Stimulated activated CD8-positive, alpha-beta memory T cell treated with anti-CD3 and anti-CD28 coated beads, Interleukin-7, amount 100 ng/mL, for 4 hours (primary cell): ENCODE measurements at places on chromosomes 2 and 18.

DNA sequence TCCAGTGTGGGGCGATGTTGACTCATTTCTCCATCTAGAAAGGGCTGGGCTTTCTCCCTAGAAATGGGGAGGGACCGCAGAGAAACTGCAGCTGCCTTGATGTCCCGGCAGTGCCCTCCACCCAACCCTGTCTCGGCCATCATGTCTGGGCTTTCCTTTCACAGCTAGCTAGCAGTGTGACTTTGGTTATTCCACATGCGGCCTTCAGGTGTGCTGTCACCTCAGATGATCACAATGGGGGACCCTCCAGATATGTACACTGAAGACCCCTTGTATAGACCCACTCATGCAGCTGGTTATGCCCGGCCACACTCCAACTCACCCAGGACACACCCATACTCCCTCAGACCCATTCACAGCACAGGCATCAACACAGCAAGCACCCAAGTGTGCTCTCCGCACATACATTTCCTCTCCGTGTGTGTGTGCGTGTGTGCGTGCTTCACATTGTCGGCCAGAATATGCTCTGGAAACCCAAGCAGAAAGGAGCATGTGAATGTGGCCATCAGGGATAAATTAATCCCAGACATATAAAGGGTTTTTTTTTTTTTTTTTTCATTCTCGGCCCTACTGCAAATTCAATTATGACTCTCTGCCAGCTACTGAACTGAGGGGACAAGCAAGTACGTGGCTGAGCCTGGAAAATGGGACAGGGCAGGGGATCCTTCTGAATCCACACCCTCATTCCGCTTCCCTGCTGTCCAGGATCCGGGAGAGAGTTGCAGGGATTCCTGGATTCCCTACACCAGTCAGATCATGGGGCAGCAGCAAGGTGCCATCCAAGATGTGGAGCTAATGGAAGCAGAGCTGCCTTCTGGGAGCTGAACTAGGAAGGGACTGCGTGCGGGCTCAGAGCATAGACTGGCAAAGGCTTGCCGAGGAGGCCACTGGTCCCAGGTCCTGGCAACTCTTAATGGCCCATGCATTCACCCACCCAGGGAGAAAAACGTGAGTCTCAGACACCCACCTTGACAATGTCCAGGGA, 240.2 kb downstream of the DYSF start:
- no peak for DNase-seq

- DNase-seq = no peak
Observed at GRCh38 chr2:190856985-190857384, 23.6 kb upstream of the GLS start.

- DNase-seq = no peak
Observed at GRCh38 chr18:28112056-28112470, 64.9 kb downstream of the CDH2 start.

DNA sequence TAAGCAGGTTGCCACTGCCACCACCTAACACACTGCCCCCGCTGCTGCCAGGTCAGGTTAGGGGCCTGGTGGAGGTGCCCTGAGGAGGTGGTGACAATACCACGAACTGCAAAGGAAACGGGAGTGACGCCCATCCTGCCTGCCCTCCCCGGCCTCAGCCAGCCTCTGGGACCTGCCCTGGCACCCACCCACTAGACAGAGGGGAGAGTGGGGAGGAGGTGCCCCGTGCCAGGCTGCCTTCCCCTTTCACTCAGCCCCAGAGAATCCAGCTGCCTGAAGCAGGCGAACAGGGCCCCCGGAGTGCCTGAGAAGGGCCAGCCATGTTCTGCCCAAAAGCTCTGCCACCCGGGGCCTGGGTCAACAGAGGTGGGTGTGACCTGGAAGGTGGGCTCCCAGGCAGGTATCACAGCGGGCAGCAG, 44.5 kb upstream of the FOSL2 start:
- peak; percentile 65 for DNase-seq

DNA sequence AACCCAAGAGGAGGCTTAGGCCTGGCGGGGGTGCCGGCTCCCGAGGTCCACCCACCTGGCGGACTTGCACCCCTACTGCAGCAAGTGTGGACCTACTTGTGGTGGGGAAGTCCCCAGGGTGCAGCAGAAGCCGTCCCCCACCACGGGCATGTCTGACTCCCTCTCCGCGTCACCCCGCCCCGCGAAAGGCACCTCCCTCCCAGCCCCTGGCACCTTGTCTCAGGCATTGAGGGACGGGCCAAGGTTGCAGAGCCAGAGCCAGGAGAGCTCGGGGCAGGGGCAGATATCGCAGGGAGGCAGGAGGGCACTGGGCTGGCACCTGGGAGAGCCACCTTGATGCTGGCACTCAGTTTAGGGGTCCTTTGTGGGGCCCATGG, 19.0 kb downstream of the CROCC2 start:
- no peak for DNase-seq

- DNase-seq = no peak
Observed at GRCh38 chr2:14157816-14158215, 474.7 kb upstream of the LRATD1 start.

GRCh38 chr2:206627632-206628031, 14.7 kb upstream of the FAM237A start:
- DNase-seq = no peak

GRCh38 chr2:197356136-197356535, 45.6 kb upstream of the ANKRD44 start:
- no peak for DNase-seq

DNA sequence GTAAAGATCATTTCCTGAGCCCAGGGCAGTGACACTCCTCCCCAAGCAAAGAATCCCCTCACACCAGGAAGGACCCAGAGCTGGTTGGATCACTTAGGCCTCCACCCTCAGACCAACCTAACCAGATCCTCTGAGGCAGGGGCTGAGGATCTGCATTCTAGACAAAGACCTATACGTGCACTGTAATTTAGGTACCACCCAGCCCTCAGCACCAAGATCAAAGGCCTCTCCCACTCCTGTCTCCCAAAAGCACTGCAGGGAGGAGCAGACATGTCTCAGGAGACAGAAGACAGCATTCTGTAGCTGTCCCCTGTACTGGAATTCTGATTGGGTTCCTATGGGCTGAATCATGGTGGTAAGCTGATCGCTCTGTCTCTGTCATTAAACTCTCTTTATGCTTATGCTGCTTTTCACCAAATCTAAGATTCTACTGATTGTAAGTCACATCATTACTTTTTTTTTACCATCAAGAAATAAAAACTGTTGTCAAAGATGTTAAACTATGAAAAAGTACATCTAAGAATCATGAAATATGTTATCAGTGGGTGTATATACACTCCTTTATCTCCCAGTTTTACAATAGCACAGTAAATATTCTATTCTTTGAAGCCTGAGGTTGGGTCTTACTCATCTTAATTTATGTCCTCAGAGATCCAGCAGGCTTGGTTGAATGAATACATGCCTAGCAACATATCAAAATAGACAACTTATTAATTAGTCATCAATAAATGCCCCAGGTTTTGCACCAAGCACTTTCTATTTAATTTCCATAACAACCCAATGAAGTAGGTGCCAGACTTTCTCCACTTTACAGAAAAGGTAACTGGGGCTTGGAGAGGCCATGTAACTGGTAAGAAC, 28.3 kb downstream of the MCFD2 start:
- no peak for DNase-seq

DNA sequence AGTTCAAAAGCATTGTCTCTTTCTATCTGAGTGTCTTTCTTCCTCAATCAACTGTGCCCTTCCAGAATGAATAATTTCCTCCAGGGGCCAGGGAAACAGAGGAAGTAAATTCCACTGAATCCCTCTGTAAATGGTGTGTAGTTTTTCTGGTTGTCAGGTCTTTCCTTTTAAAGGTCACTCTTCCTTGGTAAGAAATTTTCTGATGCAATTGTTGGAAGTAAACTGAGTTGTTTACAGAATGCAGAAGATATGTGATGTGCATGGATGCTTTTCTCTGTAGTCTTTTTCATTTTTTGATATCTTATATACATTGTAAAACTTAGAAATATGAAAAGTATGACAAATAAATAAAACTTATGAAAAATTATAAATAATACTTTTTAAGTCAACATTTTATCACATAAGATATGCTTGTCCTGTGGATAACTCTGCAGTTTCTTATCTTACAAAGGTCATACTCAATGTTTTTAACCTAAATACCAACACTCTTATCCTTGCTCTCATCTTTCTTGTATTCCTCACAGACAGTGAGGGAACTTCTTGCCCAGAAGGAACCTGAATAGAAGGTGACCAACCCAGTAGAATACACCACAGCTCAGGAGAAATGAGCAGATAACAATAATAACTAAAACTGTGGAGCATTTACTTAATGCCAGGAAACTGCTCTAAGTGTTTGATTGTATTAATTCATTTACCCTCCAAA, 234.5 kb downstream of the METTL4 start:
- DNase-seq = no peak

DNA sequence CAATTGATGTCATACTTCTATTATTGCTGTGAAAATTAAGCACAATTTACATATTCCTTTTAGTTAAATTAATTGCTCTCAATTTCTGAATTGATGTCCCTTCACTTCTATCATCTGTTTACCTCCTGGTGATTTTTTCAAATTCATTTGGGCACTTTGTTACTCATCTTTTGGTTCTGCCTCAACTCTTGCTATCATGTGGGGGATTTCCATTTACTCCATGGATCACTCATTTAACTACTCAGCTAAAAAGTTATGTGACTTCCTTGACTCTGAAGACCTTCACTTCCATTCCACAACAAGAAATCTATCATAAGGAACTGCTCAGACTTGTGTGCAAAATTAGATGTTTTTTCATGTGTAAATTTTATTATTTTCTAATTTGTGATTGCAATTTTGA, 126.2 kb downstream of the EHBP1 start:
- no peak for DNase-seq

- DNase-seq = no peak
Observed at GRCh38 chr2:156541229-156541628, 105.0 kb downstream of the GPD2 start.

- no peak for DNase-seq
Observed at GRCh38 chr18:47557160-47557559, 305.7 kb upstream of the SKOR2 start.

GRCh38 chr2:38997781-38998180, 108.1 kb downstream of the ARHGEF33 start:
- no peak for DNase-seq

GRCh38 chr18:2918761-2919550, 72.2 kb downstream of the EMILIN2 start:
- DNase-seq = no peak

DNA sequence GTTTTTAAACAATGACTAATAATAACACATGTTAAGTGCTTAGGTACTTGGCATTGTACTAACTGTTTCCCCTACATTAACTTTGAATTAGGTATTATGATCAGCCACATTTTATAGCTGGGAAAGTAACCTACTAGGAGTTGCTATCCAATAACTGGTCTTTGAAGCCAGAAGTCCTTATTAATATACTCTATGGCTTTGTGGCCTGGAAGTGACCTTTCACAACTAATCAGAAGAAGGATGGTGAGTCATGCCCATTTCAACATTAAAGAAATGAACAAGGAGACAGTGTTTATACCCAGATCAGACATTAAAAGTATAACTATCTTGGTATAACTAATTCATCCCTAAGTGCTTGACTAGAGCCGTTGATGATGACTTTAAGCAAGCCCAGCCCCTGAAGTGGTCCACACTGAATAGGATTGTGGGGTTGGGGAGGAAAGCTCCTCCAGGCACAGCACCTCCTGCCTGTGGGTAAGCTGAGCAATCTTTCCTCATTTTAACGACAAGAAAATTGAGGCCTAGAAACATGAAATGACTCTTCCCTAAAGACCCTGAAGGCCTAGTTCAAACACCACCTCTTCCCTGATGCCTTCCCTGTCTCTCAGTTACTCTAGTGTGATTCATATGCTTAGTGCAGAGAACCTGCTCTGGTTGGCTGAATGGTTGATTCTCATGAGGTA, 71.6 kb upstream of the RFX8 start:
- DNase-seq = no peak

GRCh38 chr18:25815659-25816058, 274.8 kb downstream of the SS18 start:
- DNase-seq = no peak
